ENCODE measurements at places on chromosomes 2 and 18. TPM values are rescaled to one million over a fixed set of nuclear protein-coding genes. Genes with fewer than 3 reads are reported as not detected.

Gene TBR1
- total RNA-seq = not detected

Gene DLX1
- not detected for total RNA-seq

Gene CKAP2L
- total RNA-seq = 1.0 TPM

DNA sequence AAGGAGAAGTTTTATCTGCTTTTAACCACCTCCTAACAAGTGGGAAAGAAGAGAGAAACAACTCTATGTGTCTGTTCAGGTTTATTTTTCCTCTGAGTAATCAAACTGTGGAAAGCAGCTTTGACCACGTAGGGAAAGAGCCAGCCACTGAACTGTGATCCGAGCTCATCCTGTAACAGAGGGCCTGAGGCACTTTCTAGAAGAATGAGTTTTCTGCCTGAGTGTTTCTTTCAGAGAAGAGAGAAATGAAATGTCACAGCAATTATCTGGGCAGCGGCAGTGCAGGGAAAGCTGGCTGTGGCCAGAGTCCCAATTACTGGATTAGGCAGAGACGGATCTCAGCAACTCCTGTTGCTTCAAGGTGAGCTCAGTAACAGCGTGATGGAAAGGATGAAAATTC, 151.9 kb downstream of the CD226 start:
- no peaks in the 10 kb centered on the region for H3K4me1 ChIP-seq
- H3K27ac ChIP-seq = no peak overlapping the region
- no peaks in the 10 kb centered on the region for H3K27me3 ChIP-seq
- DNase-seq = no peak

DNA sequence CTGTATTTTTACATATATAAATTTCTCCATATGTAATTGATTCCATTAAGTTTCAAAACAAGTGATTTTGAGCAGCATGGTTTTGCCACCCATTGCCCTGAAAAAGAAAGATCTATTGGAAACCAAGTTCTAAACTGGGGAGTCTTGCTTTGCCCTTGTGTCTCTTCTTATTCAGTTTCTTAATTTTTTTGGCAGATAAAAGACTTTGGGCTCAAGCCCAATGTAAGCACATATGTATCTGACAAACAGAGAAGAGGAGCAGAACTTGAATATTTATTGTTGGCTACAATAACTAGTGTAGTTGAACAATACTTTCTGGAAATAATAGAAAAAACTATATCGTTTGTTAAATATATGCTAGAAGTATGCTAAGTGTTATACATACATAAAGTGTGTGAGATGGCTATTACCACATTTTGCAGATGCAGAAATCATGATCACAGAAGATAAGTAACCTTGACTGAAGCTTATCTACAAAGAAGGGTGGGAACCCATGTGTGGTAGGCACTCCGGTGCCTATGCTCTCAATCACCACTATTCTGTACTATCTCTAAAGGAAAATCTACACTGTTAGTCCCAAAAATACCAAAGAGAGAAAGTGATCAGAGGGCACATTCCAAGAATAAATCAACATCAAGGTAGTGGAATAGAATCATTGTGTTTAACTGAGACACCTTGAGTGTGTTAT, 109.1 kb downstream of the PLA2R1 start:
- no peaks in the 10 kb centered on the region for H3K36me3 ChIP-seq
- H3K4me1 ChIP-seq = no peaks in the 10 kb centered on the region
- no peak overlapping the region for H3K27ac ChIP-seq
- no peak for DNase-seq
- no peaks in the 10 kb centered on the region for H3K27me3 ChIP-seq

DNA sequence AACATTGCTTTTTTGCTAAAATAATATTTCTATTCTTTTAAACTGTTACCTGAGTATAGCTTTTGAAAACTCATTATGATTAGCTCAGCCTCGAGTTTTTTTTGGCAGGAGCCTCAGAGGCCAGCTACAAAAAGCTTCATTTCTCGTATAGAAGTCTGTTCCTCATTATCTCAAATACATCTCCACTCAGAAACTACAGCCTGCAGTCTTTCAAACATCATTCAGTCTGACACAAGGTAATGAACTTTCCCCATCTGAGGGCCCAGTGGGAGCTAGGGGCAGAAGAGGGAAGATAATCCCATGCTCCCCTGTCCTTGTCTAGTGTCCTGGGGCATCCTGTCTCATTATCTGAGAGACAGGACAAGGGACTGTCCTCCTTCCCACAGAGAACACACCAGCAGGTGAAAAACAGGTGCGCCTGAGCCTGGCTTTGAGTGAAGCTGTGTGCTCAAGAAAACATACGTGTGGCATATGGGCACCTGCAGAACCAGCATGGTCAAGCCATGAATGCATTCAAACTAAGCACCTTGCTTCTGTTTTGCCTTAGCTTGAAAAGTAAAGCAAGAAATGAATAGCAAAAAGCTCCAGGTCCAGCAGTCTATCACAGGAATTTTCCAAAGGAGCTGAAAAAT, 247.5 kb downstream of the MREG start:
- no peak overlapping the region for H3K27ac ChIP-seq
- H3K36me3 ChIP-seq = no peaks in the 10 kb centered on the region
- no peaks in the 10 kb centered on the region for H3K4me1 ChIP-seq

- no peaks in the 10 kb centered on the region for H3K27me3 ChIP-seq
- no peak overlapping the region for H3K4me3 ChIP-seq
- no peak overlapping the region for H3K27ac ChIP-seq
- H3K4me1 ChIP-seq = no peaks in the 10 kb centered on the region
- no peaks in the 10 kb centered on the region for H3K36me3 ChIP-seq
Observed at GRCh38 chr18:46488471-46489213, 168.4 kb downstream of the LOXHD1 start.

DNA sequence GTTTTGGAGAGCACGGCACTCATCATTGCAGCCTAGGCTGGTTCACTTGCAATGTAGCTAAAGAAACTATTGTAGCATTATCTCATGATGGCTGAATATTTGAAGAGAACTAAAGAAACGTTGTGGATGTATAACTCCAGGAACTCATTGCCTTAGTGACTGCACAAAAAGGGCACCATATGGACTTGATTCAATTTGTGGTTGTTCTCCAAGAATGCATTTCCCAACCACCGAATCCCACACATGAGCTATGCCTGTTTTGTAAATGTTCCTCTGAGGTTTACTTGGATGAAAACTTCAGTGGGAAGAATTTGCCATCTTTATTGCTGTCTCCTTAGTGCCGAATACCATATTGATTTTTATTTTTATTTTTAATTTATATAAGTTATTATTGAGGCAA, 43.5 kb downstream of the DOK6 start:
- no peaks in the 10 kb centered on the region for H3K27me3 ChIP-seq
- no peak for DNase-seq
- no peaks in the 10 kb centered on the region for H3K36me3 ChIP-seq
- no peaks in the 10 kb centered on the region for H3K4me1 ChIP-seq
- no peak overlapping the region for H3K27ac ChIP-seq
- no peak overlapping the region for H3K4me3 ChIP-seq

DNA sequence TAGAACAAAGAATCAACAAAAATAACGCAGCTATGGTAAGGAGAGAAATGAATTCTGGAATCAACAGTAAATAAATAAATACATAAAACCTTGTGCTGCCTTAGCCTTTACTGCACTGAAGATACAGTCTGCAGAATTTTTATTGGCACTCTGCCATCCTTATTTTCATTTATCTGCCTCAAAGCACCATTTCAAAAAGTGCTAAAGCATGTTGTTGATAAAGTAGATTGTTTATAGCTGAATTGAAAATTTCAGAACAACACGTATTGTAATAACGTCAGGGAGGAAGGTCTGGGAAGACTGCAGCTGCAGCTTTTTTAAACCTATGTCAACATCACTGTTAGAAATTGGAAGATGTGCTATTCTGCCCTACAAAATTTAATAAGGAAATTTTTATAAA, 787.2 kb downstream of the PLCL1 start:
- no peak overlapping the region for H3K27ac ChIP-seq
- no peaks in the 10 kb centered on the region for H3K4me1 ChIP-seq
- no peaks in the 10 kb centered on the region for H3K27me3 ChIP-seq
- no peaks in the 10 kb centered on the region for H3K36me3 ChIP-seq

Measured in right lobe of liver (tissue), 6 donors.